CD4-positive, alpha-beta T cell (primary cell): ENCODE measurements at places on chromosomes 7 and 10.

- no peak for DNase-seq
Measured at GRCh38 chr7:160958-161725, 31.2 kb upstream of the FAM20C start.

- no peak for DNase-seq
Measured at GRCh38 chr7:114086537-114086913, 167.7 kb upstream of the PPP1R3A start.

- no peak for DNase-seq
Measured at GRCh38 chr7:1012716-1013095, 29.7 kb downstream of the CYP2W1 start.

- no peak for DNase-seq
Measured at GRCh38 chr10:104923501-104923900, 282.4 kb downstream of the SORCS3 start.

DNA sequence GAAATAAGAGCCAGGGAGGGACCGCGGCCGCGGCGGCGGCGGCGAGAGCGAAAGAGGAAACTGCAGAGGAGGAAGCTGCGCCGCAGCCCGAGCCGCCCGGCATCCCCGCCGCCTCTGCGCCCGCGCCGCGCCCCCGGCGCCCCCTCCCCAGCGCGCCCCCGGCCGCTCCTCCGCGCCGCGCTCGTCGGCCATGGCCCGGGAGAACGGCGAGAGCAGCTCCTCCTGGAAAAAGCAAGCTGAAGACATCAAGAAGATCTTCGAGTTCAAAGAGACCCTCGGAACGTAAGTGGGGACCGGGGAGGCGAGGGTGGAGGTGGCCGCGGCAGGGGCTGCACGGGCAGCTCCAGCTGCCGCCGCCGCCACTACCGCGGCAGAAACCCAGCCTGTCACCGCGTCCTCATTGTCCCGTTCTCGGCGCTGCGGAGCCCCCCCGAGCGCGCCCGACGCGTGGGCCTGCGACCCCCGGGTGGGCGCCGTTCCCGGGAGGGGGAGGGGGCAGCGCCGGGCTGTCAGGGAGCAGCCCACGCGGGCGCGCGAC, 351 bp downstream of the CAMK1D start:
- no peak for DNase-seq

GRCh38 chr10:60732807-60733516, 45.3 kb upstream of the CDK1 start:
- DNase-seq, result peak; percentile 80

DNA sequence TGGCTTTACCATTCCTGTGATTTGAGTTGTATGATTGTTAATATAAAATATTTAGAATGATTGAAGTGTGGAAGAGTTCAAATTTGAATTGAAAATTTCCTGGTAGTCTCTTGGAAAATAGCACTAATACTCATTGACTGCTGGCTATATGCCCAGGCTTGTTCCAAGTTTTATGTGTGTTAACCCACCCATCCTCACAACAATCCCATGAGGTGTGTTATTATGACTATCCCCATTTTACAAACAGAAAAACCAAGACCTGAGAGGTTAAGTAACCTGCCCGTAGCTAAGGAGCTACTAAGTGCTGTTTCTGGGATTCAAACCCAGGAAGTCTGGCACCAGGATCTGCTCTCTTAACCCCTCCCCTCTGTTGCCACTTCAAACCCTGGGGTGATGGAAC, 213.9 kb downstream of the CREB5 start:
- DNase-seq, result no peak

DNA sequence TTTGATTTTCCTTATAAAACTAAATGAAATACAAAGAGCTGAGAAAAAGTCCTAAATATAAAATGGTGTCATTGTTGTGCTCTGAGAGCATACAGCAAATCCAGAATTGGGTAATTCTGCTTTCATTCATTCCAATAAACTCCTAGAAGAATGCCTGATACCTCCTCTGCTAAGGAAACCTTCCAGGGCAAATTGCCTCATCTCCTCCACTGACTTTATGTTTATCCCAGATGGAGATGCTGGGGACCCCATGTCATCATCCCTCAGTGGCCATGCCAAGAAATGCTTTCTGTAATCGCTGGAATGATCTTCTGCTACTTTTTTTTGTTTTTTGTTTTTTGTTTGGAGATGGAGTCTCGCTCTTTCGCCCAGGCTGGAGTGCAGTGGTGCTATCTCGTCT, 119.3 kb upstream of the PRKCQ start:
- no peak for DNase-seq

DNA sequence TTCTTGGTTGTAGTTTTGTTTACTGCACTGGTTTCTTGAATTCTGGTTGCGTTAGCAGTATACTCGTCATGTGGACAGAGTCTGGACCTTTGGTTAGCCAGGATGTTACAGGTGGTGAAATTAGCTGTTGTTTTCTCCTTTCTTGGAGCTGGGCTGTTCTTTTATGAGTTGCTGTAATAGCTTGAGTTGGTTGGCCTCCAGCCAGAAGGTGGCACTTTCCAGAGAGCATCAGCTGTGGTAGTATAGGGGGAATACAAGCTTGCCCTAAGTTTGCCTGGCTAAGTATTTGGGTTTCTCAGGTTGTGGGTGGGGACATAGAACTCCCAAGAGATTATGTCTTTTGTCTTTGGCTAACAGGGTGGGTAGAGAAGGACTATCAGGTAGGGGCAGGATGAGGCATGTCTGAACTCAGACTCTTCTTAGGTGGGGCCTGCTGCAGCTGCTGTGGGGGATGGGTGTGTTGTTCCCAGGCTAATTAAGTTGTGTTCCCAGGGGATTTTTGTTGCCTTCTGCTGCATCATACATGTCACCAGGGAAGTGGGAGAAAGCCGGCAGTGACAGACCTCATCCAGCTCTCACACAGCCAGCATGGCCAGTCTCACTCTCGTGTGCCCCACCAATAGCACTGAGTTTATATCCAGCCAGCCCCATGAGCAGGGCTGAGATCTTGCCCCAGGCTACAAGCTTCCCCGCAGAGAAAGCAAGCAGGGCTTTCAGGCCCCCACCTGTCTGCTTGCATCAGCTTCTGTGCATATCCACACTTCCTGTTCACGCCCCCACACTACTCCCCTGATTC, 246.7 kb upstream of the TPK1 start:
- no peak for DNase-seq

DNA sequence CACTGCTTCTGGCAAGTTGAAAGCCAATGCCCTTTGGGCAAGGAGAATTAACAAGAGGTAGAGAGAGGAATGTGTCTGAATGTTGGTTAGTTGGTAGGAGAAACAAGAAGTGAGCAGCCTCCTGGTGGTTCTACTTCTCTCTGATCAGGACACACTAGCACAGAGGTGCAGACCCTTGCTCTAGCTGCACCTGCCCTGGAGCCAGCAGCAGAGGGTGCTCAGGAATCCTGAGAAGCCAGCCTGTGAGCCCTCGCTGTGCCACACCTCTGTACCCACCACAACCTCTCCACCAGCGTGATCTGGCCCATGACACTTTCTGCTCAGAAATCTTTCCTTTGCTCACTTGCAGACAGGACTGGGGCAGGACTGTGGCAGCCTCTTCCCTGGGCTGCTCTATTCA, 364.7 kb downstream of the RPS24 start:
- no peak for DNase-seq

DNA sequence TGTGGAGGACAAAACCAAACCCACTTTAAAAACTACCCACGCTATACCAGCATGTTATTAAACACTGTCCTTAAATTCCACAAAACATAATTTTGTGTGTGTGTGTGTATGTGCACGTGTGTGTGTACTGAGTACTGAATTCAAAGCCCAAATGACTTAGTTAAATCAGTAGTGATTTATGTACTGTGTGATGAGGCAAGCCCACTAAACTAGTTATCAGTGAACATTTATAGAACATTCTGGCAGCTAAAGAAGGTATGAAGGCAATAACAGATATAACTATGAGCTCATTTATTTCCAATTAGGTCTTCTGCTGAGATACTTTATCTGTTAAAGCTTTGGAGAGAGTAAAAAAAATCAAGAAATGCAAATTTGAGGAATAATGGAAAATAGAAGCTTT, 115.1 kb downstream of the CPED1 start:
- DNase-seq, result no peak

DNA sequence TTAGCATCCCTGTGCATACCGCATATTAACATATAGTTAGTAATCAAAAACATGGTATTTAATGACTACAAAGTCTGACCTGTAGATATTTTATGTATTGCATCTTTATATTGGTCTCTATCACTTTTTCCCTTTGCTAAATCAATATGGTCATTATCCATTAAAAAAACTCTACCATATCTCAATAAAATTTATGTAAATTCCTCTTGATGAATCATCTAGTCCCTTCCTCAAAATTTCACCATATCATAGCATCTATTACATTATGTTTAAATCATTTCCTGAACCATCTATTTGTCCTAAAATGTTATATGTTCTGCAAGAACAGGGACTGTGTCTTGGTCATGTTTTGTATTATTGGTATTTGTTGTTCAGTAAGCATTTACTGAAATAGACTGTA, 7.7 kb upstream of the ING3 start:
- no peak for DNase-seq

DNA sequence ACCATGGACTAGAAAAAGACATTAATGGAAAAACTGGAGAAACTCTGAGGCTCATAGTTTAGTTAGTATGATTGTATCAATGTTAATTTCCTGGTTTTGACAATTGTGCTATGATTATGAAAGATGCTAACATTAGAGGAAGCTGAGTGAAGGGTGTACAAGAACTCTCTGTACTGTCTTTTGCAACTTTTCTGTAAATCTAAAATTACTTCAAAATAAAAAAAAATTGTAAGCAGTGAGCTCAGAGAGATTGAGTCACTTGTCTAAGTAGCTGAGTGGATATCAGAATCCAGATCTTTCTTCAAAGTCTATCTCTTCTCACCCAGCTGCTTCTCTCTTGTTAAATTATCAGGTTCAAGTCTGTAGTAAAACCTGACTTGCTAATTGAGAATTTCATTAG, 181.1 kb downstream of the PLCE1 start:
- no peak for DNase-seq

GRCh38 chr7:92850516-92850915, 14.1 kb upstream of the CDK6 start:
- DNase-seq, result no peak

DNA sequence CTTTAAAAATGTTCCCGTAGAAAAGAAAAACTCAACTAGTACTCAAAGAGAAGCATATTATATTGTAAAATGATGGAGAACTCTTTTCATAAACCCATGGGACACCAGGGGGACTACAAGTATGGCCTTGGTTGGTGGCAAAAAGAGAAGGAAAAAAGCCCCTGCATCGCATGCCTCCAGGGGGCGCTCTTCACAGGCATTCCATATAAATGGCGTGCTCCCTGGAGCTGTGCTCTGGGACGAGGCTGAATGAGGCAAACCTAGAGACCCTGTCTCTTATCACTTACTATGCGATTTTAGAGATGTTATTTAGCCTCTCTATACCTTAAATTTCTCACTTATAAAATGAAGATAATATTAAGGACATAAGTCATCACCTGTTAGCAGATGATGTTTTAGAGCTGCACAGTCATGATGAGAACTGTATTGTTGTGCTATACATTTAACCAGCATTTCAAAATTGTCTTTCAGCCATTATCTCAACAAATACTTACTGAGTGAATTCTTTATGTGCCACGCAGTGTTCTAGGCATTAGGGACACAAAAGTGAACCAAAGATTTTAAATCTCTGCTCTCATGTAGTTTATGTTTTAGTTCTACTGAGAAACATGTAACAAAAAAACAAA, 105.8 kb downstream of the ARHGAP21 start:
- peak; percentile 36 for DNase-seq

DNA sequence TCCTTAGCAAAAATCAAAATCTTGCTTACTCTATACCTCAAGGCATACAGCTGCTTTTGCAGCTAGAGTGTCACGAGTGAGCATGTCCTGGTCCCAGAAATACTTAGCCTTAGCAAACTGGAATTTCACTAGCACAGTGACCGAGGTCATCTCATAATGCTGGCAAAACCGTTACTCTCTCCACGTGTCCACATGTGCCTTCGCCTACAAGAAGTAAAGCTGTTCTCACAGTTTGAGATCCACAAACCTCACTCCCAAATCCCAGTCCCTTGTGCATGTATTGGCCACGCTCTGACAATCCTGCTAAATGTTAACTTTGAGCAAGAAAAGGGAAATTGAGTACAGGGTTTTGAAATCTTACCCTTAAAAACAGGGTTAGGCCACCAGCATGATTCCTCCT, 111.0 kb upstream of the PLXDC2 start:
- no peak for DNase-seq

- no peak for DNase-seq
Measured at GRCh38 chr7:155517969-155518368, 28.4 kb downstream of the CNPY1 start.

DNA sequence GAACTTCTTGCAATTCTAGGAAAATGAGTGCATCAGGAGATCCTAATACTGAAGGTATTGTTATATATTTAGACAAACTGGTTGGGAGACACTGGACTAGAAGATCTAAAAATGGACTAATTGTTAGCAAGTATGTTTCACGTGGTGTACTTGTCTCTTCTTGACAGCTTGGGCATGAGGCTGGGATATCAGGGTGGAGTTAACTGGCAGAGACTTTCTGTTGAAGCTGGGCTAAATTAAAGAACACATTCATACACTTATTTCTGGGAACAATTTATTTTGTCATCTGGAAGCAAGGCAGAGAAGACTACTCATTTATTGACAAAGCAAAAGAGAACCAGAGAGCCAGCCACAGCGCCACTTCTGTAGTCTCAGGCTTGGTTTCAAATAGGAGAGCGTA, 25.9 kb downstream of the TYW1 start:
- no peak for DNase-seq

DNA sequence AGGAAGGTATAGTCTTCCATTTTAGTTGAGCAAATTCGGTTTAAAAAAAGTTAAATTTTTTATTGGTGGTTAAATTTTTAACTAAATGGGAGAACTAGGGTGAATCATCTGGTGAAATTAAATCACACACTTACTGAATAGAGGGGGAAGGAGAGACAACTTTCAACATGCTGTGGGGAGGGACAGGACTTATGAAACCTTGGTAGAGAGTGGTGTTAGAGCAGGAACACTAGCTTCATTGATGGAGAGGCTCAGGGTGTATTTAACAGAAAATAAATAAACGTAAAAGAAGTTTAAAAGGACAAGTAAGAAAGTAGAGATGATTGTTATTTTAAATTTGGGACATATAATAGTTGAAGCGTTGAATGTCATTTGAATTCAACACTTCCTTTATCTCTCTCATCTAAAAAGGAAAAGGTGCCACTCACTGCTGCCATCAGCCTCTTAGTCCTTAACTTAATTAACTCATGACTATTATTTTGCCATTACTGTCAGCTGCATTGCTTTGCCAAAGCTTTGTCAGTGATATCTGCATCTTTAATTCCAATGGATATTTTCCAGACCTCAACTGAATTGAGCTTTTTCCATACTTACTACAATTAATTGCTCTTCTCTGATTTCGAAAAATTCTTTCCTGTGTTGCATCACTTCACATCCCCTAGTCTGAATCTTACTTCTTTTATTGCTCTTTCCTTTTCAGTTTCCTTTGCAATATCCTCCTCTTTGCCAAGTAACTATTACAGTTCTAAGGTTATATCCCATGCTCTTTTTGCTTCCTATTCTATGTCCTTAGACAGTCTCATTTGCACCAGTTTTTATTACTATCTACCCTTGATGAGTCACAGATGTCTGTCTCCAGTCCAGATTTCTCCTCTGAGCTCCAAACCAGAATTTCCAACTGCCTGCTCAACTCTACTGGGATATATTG, 71.7 kb downstream of the GNAT3 start:
- no peak for DNase-seq

- DNase-seq, result peak; percentile 16
Measured at GRCh38 chr10:113274176-113274829, 278.6 kb upstream of the HABP2 start.
